ENCODE measurements at places on chromosomes 1 and 21. TPM values are rescaled to one million over a fixed set of nuclear protein-coding genes. Genes with fewer than 3 reads are reported as not detected.

FCRL2 gene
- 0.18 TPM for polyA plus RNA-seq

GFI1 gene
- polyA plus RNA-seq, result 0.40 TPM

KRTAP20-3 gene
- not detected for polyA plus RNA-seq

C4BPB gene
- polyA plus RNA-seq, result 0.08 TPM

KRTAP13-2 gene
- not detected for polyA plus RNA-seq

PTGFRN gene
- 37.2 TPM for polyA plus RNA-seq

TMPRSS3 gene
- polyA plus RNA-seq, result 0.08 TPM

OR2T29 gene
- polyA plus RNA-seq, result not detected

CDC73 gene
- polyA plus RNA-seq, result 6.2 TPM

ITGB2 gene
- polyA plus RNA-seq, result 7.3 TPM

HP1BP3 gene
- 66.3 TPM for polyA plus RNA-seq

CHD5 gene
- polyA plus RNA-seq, result 0.16 TPM

OVAAL gene
- not detected for polyA plus RNA-seq

AMY1B gene
- not detected for polyA plus RNA-seq

ROR1 gene
- polyA plus RNA-seq, result 1.1 TPM

DSCAM gene
- polyA plus RNA-seq, result under 0.01 TPM

SH2D5 gene
- 0.27 TPM for polyA plus RNA-seq

PLA2G2C gene
- 0.07 TPM for polyA plus RNA-seq

OR10Z1 gene
- polyA plus RNA-seq, result not detected

ENTREP3 gene
- polyA plus RNA-seq, result 13.6 TPM

PDC gene
- not detected for polyA plus RNA-seq

CYP4B1 gene
- polyA plus RNA-seq, result 64.5 TPM

CACNA1S gene
- polyA plus RNA-seq, result not detected

All from esophagus (tissue), 2 donors.